AG04450 (cell line): ENCODE measurements at places on chromosomes 4 and X. TPM values are rescaled to one million over a fixed set of nuclear protein-coding genes. Genes with fewer than 3 reads are reported as not detected.
A peak's percentile ranks its signal among the peaks of the same experiment; 100 is the strongest.

DNA sequence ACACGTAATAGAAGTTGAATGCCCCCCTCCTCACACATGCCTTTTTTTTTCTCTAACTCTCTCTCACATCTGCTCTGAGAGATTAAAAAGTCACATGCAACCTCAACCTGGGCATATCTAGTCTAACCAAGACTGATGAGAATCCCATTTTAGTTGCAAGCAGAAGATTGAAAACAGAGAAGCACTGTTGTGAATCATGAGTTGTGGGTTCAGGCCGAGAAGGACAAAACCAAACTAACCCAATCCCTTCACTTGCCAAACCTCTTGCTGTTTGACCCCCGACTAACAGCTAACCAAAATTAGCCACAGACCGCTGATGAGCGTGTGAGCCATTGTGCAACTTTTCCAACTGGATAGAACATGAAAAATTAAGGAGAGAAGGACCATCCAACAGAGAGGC lies 31.8 kb downstream of the CXCL1 start:
- no peak for DNase-seq

DNA sequence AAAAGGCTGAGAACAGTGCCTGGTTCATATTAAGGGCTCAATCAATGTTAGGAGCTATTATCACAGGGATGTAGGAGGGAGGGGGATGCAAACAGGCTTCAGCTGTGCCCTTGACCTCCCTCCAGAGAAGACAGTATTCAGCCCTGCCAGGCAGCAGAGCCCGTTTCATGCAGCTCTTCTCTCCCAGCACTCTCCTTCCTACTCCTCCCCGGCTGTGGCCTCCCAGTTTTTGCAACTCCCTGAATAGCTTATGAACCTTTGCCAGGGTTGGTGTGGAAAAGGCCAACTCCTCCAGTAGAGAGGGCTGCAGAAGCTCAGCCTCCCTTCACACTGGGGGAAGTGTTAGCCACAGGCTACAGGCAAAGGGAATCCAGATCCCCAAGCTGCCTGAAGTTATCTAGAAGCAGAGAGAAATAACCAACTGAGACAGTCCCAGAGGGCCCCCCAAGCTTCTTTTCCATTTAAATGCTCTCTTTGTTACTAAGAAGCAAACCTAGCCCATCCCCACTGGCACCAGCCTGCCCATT lies 31.7 kb upstream of the APLN start:
- no peak for DNase-seq

DNA sequence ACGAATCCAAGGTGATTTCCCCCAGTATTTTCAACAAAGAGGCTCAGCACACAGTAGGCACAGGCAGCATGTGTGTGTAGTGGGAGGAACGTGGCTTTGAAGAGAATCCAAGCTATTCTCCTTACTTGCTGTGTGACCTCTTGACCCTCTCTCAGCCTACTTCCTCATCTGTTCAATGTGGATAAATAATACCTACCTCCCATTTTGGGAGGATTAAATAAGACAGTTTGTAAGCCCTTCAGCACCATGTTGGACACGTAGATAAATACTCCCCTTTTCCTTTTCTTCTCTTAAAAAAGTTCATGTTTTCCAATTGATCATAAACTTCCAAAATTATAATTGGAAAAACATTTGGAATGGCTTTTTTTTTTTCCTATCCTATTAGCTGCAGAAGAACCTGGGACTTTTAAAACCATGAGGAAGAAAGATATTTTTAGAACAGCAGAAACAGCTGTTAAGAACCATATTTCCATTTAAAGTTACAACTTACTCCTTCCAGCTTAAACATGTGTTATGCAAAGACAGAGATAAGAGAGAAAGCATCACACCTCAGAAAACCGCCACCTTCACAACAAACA lies 56.1 kb upstream of the TMEM131L start:
- DNase-seq: no peak

DNA sequence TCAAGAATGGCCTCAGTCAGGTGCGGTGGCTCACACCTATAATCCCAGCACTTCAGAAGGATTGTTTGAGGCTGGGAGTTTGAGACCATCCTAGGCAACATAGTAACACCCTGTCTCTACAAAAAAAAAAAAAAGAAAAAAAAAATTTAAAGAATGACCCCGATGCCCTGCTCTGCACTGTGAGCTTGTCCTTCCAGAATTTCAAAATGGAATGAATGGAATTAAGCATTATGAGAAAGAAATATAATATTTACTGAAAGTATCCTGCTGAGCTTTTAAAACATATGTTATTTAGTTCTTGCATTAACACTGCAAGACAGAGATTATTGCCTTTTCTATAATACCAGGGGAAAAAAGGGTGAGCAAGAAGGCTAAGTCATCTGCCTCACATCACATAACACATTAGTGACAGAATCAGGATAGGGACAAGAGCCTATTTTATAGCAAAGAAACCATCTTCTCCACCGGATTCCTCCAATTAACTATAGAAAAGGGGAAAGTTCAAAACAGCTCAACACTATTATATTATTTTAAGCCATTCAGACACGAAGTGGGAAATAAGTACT lies 41.9 kb upstream of the GAB1 start:
- DNase-seq: no peak

GRCh38 chrX:8864161-8864560 lies 63.0 kb upstream of the FAM9A start:
- no peak for DNase-seq

- DNase-seq: no peak
Observed at GRCh38 chrX:40127052-40127451, 29.3 kb upstream of the BCOR start.

DNA sequence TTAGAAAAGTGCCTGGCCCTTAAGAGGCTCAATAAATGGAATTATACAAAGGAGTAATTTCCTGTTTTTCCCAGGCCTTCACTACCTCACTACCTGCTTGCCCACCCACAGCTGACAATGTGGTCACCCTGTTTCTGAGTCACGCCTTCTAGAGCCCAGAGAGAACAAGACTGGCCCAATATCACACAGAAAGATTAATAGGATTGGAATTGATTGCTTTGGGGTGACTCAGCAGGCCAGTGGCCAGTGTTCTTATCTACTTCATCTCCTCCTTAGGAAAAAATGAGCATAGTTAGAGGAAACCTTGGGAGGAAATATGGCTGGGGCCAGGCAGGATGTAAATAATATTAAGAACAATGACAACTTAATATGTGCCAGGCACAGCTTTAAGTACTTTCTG lies 4.5 kb upstream of the FGF16 start:
- peak; percentile 4 for DNase-seq

The TGIF2LX gene
- polyA plus RNA-seq: not detected in 2 replicates

The POU3F4 gene
- polyA plus RNA-seq: not detected in 2 replicates

The RBMXL3 gene
- polyA plus RNA-seq: not detected in 2 replicates

The GLOD5 gene
- polyA plus RNA-seq: not detected in 2 replicates

The TAF7L gene
- polyA plus RNA-seq: 1.5 and 1.6 TPM in 2 replicates
